ENCODE measurements at places on chromosomes 3 and 15.

- DNase-seq, result no peak
Observed at GRCh38 chr3:13878281-13879101, 1.4 kb downstream of the WNT7A start.

DNA sequence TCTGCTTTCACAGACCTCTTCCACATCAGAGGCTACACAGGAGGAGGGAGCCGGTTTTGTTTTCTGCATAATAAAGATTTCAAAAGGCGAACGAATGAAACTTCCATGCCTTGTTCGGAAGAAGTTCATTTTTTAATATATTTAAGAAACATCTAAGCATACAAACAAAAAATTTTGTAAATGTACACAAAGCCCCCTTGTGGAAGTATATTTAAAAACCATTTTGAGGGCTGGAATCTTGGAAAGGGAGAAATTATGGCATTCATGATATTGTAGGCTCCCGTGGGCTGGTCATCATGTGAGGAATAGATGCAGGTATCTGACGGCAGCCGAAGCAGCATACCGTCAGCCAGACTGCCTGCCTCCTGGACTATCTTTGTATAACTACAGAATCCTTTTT lies 90.4 kb downstream of the MECOM start:
- DNase-seq, result no peak

DNA sequence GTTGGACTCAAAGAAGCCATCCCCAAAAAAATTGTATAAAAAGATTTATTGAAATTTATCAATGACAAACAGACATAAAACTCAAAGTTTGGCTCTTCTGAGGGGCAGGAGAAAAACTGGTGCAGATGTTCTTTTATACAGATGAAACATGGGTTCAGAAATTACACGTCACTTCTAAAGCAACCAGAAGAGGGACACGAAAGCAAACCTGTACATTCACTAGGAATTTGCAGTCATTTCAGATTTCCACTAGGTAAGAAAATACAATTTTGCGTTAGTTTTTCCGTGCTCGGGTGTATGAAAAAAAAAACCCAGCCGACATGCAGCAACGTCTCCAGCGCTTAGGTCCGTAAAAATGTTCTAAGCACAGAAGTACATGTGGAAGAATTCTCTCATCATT lies 41.8 kb downstream of the ANP32A start:
- no peak for DNase-seq

- DNase-seq, result no peak
Observed at GRCh38 chr15:52005748-52006701, 13.0 kb upstream of the MAPK6 start.

- no peak for DNase-seq
Observed at GRCh38 chr3:63936925-63937324, 24.7 kb upstream of the SCAANT1 start.

GRCh38 chr3:14831916-14832450 lies 13.2 kb downstream of the FGD5 start:
- no peak for DNase-seq

DNA sequence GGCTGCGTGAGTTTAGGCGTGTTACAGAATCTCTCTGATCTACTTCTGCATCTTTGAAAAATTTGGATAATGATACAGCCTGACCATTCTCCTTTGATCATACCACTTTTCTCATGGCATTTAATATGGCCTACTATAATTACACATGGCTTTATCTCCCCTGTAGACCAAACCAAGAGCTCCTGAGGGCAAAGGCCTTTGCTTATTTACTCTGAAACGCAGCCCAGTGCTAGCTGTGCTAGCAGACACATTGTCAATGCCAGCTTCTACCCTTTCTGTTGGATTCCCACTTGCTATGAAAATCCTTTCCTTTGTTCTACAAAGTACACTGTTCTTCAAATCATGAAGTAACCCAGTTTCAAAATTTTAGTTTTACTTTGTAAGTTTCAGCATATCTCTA lies 16.5 kb upstream of the VGLL4 start:
- DNase-seq, result no peak

- DNase-seq, result no peak
Observed at GRCh38 chr3:187274315-187274976, 17.1 kb downstream of the MASP1 start.

DNA sequence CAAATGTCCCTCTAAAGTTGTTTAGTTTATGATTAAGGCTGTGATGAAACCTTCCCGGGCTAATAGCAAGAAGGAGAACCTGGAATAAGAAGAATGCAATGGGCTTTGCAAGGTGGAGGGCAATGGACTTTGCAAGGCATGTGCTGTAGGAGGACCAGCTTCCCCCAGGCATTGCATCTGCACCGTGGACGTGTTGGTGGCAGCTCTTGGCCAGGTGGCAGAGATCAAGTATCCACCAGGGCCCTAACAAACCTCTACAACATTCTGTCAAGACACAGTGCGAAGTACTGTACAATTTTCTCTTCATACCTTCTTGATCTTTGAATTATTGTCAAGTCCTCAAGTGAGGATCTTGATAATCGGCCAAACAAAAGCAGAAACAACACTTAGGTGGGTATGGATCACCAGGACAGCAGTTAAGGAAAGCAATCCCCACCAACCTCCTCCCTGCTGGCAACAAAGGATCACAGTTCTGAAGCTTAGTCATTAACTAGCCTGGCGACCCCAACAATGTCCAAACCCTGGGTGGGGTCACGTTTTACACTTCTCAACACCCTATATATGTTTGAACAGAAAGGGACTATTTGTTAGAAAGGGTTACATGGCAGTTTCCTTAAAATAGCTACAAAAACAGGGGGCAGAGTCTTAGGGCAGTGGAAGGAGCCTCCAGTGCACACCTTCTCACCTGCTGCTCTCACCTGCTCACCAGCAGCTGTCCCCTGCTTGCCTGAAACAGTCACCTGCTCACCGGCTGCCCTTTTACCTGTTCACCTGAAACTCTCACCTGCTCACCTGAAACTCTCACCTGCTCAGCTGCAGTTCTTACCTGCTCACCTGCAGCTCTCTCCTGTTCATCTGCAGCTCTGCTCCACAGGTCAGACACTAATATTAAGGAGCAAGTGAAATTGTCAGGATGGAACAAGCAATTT lies 137.9 kb upstream of the LIPC start:
- no peak for DNase-seq

- no peak for DNase-seq
Observed at GRCh38 chr15:44532689-44533088, 4.3 kb upstream of the EIF3J start.
